ENCODE measurements at places on chromosomes 11 and 22.

DNA sequence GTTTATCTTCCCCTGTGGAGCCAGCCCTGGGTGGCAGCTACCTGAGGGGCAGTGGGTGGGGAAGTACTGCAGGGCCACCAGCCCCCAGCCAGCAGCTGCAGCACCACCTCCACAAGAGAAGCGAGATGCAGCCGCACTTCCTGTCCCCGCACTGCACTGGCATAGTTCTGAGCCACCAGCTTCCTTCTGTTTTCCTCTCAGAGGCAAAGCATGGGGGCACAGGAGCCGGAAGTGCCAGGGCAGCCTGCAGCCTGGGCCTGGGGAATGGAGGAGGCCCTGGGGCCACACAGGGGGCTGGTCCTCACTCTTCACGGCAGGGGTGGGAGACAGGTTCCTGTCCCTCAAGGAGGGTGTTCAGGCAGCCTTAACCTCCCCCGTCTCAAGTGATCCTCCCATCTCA, 11.9 kb upstream of the SH3BP1 start:
- no peak for DNase-seq

DNA sequence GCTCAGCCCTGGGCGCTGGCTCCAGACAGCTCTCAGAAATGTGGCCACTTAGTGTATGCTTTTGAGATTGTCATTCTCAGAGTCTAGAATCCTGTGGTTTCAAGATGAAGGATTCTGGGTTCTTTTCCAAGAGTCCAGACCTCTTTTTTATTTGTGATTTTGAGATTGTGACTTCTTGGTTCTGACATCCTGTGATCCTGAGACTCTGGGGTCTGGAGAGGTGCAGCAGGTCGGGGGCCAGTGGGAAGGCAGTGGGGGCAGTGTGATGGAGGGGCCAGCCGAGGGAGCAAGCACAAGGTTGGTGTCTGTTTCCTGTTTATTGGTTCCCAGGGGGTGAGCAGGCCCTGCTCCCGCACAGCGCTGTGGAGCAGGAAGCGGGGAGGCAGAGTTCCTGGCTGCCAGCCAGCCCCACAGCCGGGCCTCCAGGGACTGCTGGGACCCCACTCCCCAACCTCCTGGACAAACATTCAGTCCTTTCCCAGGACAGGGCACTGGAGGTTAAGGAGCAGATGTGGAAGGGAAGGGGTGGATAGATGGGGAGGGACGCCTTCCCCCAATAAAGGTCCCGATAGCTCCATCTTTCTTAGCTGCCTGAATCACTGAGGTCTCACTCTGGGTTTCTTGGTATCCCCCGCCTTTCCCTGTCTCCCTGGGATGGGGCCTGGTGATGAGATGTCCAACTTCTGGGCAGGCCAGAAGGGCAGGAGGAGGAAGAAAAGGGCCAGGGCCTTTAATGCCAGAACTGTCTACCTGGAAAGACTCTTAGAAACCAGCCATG, 13.7 kb downstream of the ARHGEF17 start:
- no peak for DNase-seq

DNA sequence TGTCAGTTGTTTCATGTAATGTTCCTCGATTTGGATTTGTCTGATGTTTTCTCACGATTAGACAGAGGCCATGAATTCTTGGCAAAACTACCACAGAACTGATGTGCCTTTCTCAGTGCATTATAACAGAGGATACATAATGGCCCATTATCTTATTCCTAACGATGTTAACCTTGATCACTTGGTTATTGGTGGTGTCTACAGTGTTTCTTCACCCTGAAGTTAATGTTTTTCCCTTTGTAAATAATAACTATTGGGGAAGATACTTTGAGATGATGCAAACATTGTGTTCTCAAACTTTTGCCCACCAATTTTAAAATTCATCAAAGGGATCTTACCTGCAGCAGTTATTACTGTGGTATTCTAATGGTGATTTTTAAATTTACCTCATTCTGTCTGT, 13.1 kb downstream of the RAB6A start:
- no peak for DNase-seq

DNA sequence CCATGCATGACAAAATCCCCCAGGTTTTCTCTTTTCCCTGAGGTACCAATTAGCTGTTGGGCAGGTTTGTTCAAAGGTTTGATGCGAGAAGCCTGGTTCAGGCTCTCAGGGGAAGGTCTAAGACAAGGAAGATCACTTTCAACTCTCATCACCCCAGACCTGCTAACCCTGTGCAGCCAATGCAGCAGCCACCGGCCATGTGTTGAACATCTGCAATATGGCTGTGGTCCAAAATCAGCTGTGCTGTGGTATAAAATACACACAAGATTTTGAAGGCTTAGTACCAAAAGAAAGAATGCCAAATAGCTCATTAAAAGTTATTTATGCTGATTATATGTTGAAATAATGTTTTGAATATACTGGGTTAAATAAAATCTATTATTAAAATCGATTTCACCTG, 58.5 kb downstream of the SMCO4 start:
- DNase-seq = no peak

GRCh38 chr11:130174642-130175041, 15.1 kb downstream of the ST14 start:
- DNase-seq = no peak

- no peak for DNase-seq
Measured at GRCh38 chr11:2160736-2161259, at the start of gene INS. TSS of gene INS (minus strand) at chr11:2161209. CDS start at chr11:2160971, 238 bp downstream.

DNA sequence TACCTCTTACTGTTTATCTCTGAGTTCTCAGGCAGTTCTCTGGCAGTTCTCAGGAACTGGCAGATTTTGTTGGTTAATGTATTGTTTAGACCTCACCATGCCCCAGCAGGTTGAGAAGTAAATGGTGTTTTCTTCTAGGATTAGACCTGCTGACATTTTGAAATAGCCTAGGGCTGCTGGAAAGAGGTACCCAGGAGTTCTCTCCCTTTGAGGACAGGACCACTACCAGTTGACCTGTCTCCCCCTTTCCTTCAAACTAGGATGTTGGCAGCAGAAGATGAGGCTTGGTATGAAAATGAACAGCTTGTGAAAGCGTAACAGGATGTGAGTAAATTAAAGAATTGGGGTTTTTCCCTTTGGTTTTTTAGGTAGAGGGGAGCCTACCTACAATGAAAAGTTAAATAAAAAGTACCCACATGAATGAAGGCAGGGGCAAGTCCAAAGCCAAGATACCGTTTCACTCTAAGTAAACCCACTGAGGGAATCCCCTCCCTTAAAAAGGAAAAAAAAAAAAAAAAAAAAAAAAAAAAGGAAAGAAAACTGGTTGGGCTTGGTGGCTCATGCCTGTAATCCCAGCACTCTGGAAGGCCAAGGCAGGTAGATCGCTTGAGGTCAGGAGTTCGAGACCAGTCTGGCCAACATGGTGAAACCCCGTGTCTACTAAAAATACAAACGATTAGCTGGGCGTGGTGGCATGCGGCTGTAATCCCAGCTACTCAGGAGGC, 96.2 kb downstream of the PDHX start:
- no peak for DNase-seq

GRCh38 chr11:75205564-75206020, 35.0 kb upstream of the TPBGL start:
- DNase-seq = no peak

DNA sequence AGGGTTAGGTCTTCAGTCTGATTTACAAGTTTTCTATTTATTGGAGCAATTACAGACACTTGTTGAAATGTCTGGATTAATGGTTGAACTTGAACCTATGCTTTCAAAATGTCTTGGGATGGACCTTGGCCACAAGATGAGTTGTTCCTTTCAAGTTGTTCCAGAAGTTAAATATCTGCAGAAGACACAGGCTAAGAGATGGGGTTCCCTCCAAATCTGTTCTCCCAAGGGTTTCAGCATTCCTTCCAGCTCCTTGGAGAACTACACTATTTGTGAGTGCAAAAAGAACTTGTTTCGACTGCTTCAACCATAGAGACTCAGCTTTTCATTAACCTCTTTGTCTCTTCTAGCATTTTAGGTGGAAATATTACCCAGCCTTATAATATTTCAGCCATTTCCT, 189.0 kb upstream of the BLID start:
- no peak for DNase-seq

DNA sequence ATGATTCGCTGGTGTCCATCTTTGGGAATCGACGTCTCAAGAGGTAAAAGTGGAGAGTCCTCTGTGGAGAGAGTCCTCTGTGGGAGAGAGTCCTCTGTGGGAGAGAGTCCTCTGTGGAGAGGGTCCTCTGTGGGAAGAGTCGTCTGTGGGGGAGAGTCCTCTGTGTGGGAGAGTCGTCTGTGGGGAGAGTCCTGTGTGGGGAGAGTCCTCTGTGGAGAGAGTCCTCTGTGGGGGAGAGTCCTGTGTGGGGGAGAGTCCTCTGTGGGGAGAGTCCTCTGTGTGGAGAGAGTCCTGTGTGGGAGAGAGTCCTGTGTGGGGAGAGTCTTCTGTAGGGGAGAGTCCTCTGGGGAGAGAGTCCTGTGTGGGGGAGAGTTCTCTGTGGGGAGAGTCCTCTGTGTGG, 3.1 kb downstream of the PRDX5 start:
- no peak for DNase-seq

GRCh38 chr11:95907476-95907875, 16.4 kb downstream of the MTMR2 start:
- DNase-seq = no peak

GRCh38 chr22:37746366-37747079, 49.7 kb downstream of the TRIOBP start:
- DNase-seq = no peak

GRCh38 chr22:35852076-35852475, 134.4 kb downstream of the APOL5 start:
- no peak for DNase-seq

DNA sequence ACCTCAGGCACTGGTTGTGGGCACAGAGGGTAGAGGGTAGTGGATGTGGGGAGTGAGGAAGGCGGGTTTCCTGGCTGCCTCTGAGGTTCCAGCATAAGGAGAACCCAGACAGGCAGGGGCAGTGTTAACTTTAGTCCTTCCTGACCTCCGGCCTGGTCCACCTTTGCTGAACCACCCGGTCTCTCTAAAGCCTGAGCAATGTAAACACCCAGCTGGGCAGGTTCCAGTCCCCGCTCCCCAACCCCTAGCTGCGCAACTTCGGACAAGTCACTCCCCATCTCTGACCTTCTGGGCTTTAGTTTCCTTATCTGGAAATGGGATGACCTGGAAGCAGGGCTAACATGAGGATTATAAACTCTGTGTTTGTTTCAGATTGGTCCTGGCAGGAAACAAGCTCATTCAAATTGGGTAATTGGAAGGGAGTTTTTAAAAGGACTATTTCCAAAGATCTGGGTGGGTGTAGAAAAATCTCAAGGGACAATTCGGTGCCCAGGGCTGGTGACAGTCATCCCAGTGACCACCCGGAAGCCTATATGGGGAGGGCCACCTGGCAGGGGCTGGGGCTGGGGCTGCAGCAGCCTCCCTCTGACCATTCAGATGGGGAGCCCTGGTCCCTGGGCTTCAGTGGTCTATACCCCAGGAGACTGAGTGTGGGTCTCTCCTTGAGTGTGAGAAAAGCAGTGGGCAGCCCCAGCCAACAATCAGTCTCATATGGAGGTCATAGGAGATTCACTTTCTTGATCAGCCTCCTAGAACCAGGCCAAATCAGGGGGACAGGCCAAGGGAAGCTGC, 108.3 kb upstream of the SYT13 start:
- DNase-seq = no peak

- DNase-seq = no peak
Measured at GRCh38 chr11:1728931-1729691, 21.3 kb downstream of the IFITM10 start.

DNA sequence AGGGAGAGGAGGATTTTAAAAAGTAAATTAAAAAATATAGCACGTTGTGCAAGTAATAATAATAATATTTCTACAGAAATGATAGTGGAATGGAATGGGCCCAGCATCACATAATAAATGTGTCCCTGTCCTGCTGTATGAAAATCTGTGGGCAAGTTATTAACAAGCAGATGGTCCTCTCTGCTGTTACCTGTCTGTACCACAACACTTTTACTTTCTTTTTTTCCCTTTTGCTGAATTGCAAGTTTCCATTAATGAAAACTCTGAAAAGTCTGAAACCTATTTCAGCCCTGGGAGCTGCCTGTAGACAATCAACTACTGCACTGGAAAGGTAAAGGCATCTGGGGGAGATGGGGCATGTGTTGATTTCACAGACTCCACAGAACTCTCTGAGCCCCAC, 937.1 kb downstream of the OPCML start:
- DNase-seq = no peak

DNA sequence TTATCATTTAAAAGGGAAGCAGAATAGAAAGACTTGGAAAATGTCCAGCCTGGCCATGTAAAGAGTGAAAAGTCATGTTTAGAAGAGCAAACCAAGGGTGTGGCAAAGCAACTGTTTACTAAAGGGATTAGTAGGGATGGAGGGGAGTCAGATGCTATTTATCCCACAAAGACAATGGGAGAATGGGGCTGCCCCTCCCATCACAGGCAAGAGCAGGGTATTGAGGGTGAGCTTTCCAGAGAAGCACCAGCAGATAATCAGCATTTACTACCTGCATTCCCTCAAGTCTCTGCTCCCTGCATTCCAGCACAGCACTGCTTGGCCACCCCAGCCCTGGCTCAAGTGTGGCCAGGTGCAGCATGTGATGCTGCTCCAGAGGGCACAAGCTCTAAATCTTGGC, 18.5 kb upstream of the QSER1 start:
- DNase-seq = no peak

- DNase-seq = no peak
Measured at GRCh38 chr11:101741061-101741460, 157.3 kb upstream of the TRPC6 start.

DNA sequence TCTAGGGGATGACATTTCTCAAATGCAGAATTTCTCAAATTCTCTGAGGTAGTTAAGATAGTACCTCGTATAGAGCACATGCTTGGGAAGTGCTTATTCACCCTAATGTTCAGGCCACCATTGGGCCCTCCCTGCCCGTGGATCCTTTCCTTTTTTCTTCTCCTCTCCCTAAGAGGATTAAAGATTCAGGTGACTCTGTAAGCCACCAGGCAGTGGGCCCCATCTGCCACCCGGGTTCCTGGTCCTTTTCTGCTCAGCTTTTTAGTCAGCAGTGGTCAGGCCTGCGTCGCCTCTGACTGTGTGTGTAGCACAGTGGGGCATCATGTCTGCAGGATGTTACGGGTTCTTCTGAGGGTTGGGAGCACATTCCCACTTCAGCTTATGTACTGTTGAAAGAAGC, 7.2 kb downstream of the CEP164 start:
- DNase-seq = no peak

- no peak for DNase-seq
Measured at GRCh38 chr11:19984048-19984742, 176.1 kb downstream of the DBX1 start.

DNA sequence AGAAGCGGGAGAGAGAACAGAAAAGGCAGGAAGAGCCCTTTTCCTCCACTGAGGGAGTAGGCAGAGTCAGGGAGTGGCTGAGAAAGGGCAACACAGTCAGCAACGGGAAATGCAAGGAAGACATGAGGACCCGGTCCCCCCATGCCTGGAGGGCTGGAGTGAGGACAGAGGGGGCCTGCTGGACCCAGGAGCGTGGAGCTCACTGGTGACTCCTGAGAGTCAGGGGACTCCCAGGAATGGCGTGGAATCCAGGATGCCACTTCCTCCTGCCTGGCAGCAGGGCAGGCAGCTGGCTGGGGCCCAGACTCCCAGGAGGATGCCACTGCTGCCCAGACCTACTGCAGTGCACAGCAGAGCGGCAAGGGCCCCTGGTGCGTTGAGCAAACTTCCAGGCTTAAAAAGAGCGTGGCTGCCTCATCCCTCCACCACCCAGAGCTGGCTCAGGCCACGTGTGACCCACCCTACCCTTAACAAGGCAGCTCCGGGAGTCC, 11.3 kb downstream of the C11orf21 start:
- DNase-seq = no peak

- DNase-seq = no peak
Measured at GRCh38 chr11:44658506-44658850, 68.3 kb upstream of the TSPAN18 start.

- no peak for DNase-seq
Measured at GRCh38 chr11:36014898-36015665, 71.2 kb downstream of the LDLRAD3 start.

- no peak for DNase-seq
Measured at GRCh38 chr11:12469451-12469850, 92.1 kb downstream of the PARVA start.

All from AG08396 (cell line).